ENCODE measurements at places on chromosomes 12 and 14.

GRCh38 chr12:70644861-70645260 lies 7.6 kb upstream of the PTPRB start:
- no peak for DNase-seq

DNA sequence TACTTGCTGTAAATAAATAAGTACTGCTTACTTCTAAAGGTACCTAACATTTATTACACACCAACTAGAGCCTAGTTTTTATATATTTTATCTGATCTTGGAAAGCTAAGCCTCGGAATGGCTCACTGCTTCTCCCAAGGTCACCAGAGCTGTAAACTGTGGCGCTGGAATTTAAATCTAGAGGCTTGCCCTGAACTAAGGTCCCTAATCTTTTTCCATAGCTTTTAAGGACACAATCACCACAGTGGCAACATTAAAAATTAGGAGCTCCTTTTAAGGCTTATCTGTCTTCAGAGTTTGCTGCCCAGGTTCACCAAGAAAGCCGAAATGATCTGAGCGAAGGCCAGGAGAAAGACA lies 670 bp downstream of the CCNB1IP1 start:
- no peak for DNase-seq

- DNase-seq: no peak
Observed at GRCh38 chr12:5428332-5429221, 3.3 kb upstream of the NTF3 start.

DNA sequence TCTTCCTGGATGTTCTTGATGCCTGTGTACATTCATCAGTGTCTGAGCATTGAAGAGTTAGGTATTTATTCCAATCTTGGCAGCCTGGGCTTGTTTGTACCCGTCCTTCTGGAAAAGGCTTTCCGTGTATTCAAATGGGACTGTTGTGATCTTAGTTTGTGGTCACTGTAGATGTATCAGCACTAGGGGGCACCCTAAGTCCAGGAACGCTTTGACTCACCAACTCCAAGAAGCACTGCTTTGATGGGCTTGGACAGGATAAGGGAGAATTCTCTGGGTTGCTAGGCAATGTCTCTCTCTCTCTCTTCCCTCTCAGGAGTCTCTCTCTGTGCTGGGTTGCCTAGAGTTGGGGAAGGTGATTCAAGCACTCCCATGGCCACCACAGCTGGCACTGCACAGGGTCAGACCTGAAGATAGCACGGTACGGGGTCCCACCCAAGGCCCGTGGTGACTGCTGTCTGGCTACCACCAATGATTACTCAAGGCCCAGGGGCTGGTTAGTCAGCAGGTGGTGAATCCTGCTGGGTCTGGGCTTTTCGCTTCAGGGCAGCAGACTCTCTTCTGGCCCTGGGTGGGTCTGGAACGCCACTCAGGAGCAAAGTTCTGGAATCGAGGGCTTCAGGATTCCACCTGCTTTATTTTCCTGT lies 211.1 kb upstream of the RGS6 start:
- no peak for DNase-seq

GRCh38 chr12:12811343-12811742 lies 1.8 kb upstream of the DDX47 start:
- DNase-seq: no peak

DNA sequence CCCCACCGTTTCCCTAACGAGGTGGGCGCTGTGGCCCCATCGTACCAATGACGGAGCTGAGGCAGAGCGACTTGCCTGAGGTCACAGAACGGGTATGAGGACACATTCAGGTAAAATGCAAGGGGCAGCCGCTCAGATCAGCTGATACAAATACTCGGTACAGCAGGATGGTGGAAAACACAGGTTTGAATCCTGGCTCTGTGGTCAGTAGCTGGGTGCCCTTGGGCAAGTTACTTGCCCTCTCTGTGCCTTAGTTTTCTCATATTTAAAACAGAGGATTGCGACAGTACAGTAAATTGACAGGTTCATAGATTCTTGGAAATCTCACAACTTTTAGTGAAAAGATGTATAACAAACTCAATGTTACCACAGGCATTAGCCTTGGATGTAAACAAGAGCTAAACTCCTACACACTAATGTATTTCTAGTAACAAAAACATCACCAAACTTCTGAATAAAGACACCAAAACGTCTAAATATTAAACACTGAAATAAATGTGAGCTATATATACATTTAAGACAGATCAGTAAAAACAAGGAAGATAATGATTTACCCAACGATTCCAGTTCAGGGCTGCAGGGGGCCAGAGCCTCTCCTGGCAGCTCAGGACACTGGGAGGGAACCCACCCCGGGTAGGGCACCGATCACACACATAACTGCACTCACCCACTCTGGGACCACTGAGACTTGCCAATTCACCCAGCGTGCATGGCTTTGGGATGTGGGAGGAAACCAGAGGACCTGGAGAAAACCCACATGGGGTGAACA lies 128.4 kb downstream of the RBM19 start:
- no peak for DNase-seq

DNA sequence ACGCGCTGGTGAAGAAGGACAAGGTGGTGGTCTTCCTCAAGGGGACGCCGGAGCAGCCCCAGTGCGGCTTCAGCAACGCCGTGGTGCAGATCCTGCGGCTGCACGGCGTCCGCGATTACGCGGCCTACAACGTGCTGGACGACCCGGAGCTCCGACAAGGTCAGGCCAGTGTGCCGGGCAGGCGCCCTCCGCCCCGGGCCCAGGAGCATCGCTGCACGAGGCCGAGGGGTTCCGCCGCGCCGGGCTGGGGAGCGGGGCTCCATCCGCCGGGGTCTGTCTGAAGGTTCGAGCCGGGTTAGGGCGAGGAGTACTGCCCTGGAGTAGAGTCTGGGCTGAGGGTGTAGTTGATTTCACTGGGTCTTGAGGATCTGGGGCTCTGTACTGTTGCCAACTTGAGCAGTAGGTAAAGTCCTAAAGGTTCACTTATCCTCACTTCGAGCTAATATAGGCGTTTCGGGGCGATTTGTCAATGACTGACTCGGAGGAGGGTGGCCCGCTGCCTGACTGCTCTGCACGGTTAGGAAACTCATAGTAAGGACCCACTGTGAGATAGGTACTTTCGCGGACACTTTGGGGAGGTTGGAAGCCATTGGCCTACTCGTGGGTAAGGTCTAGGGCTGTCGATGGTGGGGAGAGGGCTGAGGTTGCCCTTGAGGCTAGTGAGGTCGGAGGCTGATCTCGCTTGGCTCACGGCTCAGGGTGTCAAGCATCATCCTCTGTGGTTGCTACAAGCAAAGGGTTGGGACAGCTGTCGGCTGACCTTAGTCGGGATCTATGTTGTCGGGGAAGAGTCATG lies 574 bp downstream of the GLRX5 start:
- no peak for DNase-seq

- no peak for DNase-seq
Observed at GRCh38 chr14:52848626-52849025, 57.2 kb upstream of the GNPNAT1 start.

GRCh38 chr12:49375406-49375805 lies 8.1 kb downstream of the SPATS2 start:
- no peak for DNase-seq

DNA sequence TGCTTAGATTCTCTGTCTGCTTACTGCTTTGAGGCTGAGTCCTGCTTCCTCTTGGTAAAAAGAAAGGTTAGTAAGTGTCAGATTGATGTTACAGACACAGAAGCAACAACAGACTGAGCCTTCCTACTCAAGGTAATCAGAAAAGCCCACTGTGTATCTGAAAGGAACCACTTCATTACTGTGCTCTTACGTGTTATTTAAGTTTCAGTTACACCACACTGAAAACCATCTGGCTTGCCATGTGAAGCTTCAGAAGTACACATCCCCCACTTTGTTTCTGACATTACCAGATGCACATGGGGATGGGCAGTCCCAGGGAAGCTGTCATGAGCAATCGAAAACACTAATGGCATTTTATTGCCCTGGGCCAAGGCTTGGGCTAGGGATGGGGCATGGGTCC lies 1290.1 kb downstream of the AACS start:
- DNase-seq: no peak
